ENCODE measurements at places on chromosomes 7 and 10.

DNA sequence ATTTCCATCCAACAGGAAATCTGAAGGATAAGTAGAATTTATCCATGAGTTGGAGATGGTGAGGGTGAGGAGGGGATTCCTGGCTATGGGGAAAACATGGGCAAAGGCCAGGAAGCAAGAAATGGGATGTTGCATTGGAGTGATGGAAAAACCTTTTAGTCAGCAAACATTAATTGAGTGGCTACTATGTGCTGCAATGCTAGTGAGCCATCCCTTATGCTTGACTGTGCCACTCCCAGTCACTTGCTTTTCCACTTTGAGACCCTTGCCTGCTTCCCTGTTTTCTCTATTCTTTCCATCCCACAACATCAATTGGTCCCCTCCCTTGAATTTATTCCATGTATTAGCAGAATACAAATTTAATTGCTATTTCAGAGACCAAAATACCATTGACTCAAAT is 252.7 kb upstream of the HABP2 start:
- DNase-seq = no peak

GRCh38 chr7:27242154-27242553 is 448 bp upstream of the EVX1 start:
- DNase-seq = no peak

DNA sequence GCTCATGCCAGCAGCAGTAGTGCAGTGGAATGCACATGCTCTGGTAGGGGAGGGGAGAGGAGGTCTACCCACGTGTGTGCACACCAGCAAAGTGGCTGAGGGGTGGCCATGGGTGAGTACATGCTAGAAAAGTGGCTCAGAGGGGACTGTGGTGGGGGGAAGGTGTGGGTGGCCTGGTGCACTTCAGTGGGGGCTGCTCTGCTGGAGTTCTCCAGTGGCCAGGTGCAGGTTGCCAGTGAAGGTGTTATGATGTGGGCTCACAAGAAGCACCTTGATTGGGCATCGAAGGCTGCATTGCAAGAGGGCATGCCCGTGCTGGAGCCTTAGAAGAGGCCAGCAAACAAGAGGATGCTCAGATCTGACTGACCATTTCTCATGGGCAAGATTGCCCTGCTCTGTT is 613.6 kb upstream of the PHF14 start:
- no peak for DNase-seq

DNA sequence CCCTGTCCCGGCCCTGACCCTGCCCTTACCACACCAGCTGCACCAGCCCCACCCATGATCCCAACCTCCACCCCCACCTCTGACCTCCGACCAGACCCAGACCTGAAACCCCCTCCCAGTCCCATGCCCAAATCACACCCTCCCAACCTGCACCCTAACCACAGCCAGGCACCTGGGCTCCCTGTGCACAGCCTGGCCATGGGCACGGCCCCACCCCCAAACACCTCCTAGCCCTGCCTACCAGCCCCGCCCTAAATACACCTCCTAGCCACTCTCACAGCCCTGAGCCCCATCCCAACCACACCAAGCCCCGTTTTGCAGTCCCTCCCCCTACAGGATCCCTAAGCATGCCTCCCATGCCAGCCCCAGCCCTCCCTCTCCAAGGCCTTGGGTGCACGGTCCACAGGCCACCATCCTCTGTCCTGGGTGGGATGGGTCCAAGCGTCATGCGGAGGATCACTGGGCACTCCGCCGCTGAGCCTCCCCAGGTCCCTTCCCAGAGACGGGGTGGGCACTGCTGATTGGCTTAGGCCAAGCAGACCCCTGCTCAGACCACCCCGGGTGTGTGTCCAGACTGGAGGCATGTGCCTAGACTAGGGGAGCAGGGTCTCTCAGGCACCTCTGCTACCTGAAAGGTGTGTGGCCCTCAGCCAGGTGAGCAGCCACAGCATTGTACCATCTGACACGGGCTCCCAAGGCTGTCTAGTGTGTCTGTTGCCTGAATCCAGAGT is 30.1 kb downstream of the INSIG1 start:
- DNase-seq = no peak

DNA sequence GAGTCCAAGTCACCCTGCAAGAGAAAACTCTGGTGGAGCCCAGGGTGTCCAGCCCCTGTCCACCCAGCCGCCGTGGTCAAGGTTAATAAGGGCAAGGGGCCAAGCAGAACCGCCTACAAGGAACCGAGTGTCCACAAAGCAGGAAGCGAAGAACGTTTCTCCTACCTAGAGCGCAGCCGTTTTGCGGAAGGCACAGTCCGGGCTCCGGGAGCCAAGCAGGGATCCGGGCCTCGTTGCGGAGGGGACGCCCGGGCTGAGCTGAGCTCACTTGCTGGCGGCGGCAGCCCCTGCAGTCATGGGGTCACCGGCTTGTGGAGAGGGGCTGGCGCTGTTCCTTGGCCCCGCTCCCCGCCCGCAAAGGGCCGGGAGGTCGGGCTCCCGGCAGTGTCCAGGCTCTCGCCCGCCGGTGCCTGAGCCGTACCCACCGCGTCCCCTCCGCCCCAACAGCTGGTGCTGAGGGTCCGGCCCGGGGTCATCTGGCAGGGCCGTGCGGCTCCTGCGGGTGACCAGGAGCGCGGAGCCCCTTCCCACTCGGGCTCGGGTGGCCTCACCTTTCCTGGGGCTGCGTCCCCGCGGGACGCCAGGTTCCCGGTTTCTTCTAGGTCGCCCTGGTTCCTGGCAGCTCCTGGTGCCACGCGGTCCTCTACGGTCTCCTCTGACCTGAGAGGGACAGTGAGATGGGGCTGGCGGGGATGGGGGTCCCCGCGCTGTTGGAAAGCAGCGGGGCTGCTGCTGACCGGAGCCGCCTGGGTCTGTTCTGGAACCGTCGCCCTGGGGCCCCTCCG is 14.0 kb upstream of the ZNF273 start:
- DNase-seq = peak; percentile 76

DNA sequence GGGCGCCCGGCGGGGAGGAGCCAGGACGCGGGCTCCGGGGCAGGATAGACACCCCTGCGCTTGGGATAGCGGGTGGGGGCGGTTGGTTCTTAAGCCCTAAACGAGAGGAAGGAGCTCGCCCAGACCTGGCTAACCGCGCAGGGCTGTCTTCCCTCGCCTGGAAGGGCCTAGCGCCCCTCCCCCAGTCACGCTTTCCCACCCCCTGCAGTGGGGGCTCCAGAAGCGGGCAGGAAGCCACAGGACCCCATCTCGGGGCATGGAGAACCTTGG is 6.5 kb downstream of the SHH start:
- no peak for DNase-seq
